Esophagus squamous epithelium (tissue), 5 donors: ENCODE measurements at places on chromosomes 3 and 15.

GRCh38 chr3:168506589-168506988, 410.9 kb upstream of the GOLIM4 start:
- DNase-seq, result no peak

DNA sequence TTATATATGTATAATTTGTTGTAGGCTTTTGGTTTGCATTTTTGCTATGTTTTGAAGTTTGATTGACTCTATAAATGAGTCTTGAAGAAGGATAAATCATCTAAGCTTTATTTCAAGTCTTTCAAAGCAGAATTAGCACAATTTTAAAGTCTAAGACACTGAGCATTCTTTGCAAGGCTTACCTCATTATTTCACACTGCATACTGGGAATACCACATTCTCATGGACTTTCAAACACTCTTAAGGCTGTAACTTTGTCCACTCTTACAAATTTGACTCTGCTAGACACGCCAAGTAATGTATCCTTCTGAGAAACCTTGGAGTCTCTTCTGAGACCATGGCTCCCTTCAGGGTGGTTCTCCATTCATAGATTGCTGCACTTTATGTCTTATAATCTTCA, 281.3 kb upstream of the COL8A1 start:
- DNase-seq, result no peak

DNA sequence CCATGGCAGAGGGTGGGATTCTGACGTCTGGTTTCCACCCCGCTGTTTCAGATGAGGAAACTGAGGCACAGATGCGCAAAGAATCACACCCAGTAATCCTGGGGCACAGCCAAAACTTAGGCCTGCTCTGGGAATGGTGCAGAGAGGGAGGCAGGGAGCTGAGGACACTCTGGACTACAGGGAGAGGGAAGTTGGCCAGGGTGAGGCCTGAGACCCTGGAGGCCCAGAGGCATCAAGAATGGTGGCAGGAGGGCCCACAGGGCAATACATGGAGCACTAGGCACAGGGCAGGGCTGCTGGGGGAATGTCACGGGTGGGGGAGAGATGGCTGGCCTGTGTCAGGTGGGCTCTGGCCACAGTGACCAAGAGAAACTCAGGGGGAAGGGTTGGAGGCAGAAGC, 63.6 kb downstream of the TLE3 start:
- DNase-seq, result no peak

- no peak for DNase-seq
Observed at GRCh38 chr3:65877160-65877559, 161.6 kb downstream of the MAGI1 start.

GRCh38 chr3:80855482-80855881, 906.0 kb downstream of the GBE1 start:
- DNase-seq, result no peak

GRCh38 chr3:99172736-99173657, 271.5 kb upstream of the DCBLD2 start:
- no peak for DNase-seq

GRCh38 chr3:171614318-171614921, 154.2 kb upstream of the TNIK start:
- DNase-seq, result no peak

DNA sequence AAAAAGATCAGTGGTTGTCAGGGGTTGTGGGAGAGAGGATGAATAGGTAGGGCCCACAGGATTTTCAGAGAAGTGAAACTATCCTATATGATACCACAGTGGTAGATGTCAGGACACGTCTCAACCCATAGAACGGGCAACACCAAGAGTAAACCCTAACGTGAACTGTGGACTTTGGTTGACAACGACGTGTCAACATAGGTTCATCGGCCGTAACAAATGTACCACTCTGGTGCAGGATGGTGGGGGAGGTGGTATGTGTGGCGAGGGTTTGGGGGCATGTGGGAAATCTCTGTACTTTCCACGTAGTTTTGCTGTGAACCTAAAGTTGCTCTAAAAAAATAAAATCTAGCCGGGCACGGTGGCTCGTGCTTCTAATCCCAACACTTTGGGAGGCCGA, 13.0 kb upstream of the PIGZ start:
- DNase-seq, result no peak

DNA sequence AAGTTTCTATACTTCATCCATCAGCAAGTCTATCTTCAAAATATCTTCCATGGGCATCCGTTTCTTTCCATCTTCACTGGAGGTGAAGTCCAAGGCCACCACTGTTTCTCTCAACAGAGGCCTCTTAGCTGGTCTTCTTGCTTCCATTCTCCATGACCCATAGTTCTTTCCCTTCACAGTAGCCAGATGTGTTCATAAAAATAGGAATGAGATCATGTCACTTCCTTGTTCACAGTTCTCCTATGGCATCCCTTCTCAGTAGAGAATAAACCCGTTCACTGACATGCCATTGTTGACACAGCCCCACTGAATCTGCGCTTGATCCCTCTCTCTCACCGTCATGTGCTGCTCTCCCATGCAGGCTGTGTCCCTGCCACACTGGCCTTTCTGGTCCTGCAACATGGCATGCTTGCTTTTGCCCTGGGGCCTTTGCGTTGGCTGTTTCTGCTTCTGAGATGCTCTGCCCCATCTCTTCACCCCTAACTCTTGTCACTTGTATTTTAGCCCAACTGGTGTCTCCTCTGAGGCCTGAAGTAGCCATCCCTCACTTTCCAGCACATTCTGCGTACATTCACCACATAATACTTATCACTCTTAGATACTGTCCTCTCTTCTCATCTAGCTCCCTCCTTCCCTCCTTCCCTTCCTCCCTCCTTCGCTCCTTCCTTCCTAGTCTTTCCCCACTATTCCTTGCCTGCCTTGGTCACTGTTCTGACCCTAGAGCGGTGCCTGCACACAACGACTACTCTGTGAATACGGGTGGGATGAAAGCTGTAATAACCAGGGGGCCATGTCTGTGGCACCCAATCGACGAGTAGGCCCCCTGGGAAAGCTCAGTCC, 42.0 kb downstream of the STARD5 start:
- no peak for DNase-seq

DNA sequence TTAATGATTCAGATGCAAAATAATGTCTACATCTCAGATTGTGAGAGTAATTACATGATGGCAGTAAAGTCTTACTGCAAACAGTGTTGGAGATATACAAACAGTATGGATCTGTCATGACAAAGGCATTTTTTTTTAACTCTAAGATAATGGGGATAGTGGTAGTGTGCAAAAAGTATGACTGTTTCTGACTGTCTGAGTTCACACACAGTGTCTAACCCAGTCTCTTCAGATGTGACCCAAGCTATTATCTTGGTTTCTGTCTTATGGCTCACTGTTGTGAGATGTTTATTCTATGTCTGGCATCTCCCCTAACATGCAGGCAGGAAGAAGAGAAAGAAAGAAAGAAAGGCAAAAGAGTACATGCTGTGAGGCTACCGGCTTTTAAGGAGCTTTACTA, 17.0 kb downstream of the RPL39L start:
- no peak for DNase-seq

DNA sequence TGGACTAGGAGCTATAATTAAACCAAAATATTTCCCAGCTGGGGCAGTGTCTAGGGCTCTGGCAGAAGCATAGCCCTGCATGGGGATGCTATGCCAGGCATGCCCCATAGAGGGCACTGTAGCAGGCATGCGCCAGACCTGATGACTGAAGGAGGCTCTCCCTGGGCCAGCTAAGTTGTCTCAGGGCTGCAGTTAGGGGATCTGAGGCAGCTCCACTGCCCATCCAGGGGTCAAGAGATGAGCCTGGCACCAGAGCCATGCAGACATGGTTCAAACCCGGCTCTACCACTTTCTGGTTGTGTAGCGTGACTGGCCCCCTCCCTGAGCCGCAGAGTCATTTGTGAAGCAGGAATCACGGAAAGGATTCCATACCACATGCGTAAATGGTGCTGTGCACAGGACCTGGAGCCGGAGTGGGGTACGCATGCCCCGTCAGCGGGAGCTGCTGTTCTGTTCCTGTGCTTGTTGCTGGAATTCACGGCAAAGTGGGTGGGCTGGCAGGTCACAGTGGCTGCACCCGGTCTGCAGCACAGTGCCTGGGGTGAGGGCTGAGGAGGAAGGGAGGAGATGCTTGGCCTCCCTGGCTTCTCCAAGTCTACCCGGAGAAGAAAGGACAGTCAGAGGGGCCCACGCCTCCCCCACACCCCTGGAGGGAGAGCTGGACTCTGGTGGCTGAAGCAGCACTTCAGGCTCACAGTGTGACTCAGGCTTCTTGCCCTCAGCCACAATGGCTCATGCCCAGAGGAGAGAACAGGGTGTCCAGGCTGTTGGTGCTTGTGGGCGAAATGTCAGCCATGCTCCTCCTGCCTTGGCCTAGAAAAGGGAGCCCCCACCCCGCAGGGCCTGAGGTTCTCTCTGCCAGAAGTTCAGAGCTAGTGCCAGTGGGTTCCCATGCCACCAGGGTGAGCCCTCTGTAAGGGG, 43.1 kb downstream of the DNASE1L3 start:
- no peak for DNase-seq

- no peak for DNase-seq
Observed at GRCh38 chr3:25472731-25473130, 44.7 kb downstream of the RARB start.

DNA sequence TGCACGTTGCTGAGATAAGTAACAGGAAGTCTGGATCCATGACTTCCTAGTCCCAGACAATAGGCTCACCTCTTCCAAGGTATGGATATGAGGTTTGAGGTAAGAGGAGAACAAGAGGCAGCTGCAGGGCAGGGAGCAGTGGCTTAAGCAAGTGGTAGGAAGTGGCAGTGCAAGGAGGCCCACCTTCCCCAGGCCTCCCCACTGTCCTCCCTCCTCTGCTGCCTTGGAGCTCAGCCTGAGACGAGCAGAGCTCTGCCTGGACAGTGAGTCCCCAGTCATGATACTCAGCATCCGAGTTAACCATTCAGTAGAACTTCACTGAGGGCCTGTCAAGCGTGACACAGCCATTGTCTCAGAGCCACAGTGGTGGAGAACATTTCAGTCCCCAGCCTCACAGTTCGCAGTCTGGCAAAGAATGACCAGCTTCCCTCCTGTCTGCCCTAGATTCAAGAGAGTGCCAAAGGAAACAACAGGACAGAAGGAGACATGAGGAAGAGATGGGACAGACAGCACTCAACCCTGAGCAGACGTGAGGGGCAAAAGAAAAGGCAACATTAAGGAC, 41.4 kb upstream of the BOC start:
- DNase-seq, result no peak

DNA sequence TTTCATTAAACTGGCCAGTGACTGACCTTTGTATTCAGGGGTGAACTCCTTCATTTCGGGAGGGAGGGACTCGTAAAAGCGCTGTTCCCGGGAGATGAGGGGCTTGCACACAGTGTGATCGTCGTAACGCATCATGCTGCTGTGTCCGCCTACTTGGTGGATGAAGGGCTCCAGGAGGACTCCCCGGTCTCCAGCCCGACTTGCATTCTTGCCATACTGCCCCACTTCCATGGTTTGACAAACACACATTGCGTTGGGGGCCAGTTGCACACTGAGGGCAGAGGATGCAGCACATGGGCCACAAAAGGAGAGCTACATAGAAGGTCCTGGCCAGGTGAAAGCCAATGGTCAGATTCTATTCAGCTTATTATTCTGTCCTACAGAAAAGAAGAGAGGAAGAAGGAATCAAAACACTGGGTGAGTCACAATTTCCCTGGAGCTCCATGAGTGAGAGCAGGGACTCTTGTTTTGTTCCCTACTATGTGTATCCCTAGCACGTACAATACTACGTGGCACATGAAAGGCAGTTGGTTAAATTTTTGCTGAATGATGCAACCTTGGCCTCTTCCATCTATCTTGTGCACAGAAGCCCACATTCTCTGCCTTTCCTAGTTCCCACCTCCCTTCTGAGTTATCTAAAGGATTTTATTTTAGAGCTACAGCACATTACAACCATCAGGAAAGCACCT, 24.2 kb upstream of the GMPPB start:
- no peak for DNase-seq

DNA sequence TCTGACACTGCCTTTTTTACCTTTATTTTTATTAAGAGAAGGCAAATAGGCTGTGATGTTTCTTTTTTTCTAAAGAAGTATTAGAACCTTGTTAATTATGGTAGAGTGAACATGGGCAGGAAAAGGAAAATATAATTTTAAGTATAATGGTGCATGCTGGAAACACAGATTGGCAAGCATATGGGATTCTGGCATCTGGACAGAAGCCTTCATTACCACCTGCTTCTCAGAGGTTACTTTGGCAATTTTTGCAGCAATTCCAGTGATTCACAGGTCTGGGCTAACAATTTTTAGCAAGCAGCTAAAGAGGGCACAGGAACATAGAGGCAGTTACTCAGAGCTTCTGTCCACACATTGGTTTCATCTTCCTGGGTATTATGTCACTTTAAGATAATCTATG, 258.3 kb downstream of the DIPK2A start:
- DNase-seq, result no peak

DNA sequence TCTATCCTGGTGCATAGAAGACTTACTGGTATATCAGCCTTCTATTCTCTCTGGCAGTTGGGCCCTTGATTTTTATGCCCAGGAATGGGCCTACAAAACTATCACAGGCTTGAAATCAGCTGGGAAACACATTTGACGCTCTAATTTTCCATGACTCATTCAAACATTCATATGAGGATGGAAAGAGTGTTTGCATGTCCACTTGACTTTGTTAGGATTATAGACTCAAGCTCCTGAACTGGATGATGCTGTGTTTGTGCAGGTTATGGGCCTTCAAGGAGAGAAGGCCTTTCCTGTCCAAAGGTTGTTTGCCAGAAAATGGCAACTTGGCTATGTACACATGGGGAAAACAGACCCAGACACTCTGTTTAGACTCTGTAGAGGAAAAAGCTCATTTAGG, 219.9 kb downstream of the GAP43 start:
- DNase-seq, result no peak

- no peak for DNase-seq
Observed at GRCh38 chr15:66730168-66731021, 28.4 kb downstream of the SMAD6 start.

DNA sequence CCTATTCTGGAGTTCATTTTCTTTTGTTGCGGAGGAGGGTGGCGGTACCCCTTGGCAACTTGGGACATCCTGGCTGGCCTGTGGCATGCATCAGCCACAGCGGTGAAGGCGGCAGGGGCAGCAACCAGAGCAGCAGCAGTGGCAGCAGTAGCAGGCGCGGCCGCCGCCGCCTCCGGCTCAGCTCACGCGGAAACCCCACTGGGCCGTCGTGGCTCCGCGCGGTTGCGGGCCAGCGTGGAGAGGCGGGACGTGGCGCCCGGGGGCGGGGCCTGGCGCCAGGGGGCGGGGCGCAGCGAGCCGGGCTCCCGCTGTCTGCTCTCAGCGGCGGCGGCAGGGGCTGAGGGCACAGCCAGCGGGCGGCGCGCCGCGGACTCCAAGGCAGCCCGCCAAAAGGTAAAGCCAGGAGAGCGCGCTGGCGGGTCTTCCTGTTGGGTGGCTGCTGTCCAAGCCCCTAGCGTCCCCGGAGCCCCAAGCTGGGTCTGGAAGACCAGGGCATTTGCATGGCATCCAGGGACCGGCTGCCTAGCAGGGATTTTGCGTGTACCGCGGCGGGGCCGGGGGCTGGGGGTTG, 334.4 kb upstream of the THRB start:
- no peak for DNase-seq
